Muscle of leg (tissue), 16 donors: ENCODE measurements at places on chromosomes 2 and 18. TPM values are rescaled to one million over a fixed set of nuclear protein-coding genes. Genes with fewer than 3 reads are reported as not detected.
A peak's percentile ranks its signal among the peaks of the same experiment; 100 is the strongest.

- no peak for DNase-seq
Observed at GRCh38 chr18:50196261-50196660, 1.3 kb upstream of the MYO5B start.

DNA sequence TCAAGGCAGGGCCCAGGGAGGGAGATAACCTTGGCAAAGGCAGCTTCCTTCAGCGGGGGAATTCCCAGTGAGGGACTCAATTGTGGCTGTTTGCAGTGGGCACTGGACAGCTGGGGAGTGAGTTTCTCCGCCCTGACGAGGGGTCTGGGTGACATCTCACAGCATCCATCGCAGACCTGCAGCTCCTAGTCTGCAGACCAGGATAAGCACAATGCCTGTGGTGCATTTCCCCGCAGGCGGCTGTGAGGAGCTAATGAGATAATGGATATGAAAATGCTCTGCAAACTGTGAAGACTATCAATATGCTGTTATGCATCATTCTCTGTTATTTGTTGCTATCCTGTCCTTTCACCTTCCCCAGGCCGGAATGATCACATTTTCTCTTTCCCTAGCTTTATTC is 30.0 kb upstream of the CYP1B1 start:
- DNase-seq, result no peak

DNA sequence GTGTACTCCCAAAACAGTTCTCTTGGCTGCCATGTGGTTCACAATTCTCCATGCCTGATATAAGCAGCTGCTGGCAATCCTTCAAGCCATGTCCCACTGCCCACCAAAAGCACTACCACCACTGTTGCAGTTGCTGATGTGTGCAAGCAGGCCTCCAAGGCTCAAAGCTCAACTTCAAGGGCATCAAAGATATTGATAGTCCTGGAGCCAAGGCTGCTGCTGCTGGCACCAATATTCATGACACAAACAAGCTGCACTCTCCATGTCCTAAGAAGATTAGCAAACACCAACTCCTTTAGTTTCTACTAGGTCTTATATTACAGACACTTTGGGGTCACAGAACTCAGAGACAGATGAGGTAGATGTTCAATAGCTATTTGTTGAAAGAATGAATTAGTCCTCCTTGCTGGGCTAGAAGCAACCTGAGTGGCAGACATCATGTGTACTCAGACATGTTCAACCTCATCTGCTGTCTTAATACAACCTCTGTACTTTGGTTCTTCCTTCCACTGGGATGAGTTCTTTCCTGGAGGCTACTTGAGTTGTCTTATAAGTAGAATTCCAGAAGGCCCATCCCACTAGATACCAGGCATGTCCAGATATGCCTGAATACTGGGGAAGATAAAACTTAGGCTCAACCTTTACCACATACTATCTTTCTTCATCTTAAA is 104.5 kb upstream of the UGP2 start:
- DNase-seq, result peak; percentile 51

- no peak for DNase-seq
Observed at GRCh38 chr2:78734221-78734620, 291.3 kb upstream of the REG3G start.

DNA sequence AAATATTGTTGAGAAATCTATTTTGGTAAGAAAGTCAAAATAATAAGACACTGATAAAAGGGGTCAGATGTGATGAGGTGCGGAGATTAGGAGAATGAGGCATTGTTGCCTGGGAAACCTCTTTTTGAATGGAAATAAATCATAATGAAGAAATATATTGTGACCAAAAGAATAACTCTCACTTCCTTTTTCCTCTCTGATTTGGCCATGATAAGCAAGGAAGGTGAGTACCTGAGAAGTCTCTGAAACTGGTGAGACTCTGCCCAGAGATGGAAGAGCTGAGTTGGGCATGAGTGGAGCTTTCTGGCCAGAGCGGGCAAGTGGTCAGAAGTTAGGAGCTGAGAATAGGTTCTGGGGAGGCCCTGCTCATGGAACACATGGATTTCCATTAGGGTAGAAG is 11.8 kb downstream of the LAMA3 start:
- no peak for DNase-seq

DNA sequence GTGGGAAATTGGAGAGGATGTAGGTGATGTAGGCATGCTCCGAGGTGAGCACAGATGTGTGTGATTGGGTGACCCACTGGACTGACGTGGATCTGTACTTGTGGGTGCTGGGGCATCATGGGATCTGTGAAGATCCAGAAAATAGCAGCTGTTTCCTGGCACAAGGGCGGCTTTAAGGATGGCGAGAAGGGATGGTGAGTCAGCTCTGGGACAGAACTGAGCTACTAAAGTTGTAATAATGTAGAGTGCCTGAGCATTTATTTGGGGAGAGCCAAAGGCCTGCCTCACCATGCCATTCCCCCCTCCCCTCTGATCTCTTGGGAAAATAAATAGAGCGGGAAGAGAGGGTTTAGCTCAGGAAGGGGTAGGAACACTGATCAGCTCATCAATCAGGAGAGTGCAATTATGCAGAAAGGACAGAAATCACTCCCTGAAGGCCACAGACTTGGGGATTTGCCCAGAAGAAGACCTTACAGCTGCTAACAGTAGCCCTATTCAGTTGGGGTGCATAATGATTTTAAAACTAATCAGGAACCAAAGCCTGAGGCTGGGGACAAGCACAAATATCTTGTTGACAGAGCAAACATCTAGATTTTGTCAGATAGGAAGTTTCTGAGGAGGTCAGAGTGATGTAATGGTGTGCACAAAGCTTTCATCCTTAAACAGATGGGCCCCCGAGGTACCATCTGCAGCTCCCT is 30.3 kb downstream of the TANC1 start:
- no peak for DNase-seq

- no peak for DNase-seq
Observed at GRCh38 chr2:241804326-241805229, 4.4 kb upstream of the NEU4 start.

- no peak for DNase-seq
Observed at GRCh38 chr2:74003494-74004211, 18.9 kb downstream of the TET3 start.

DNA sequence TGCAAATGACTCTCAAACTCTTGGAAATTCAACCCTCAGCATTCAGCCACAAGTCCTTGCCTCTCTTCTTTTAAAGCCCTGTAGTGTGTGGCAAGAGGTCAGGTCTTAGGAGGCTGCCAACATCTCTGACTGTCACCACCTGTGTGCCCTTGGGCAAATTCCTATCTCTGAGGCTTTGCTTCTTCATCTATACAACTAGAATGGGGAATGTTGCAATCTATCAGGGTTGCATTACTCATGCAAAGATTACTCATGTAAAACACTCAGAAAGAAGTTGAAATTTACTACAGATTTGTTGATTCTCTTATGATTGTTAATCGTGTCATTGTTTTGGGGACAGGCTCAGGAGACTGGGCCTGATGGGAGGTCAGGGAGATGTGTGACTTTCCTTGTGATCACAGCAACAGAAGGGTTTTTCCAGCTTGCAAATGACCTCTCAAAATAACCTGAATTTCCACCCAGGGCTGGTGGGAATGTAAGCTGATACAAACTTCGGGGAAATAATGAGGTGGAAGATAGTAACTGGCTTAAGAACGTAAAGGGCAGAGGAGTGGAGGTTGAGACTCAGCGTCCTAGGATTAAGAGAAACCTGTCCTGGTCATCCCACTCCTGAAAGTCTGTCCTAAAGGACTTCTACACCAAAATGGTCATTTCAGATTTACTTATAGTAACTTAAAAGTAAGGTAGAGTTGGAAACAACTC is 32.1 kb upstream of the SIGLEC15 start:
- no peak for DNase-seq

- DNase-seq, result no peak
Observed at GRCh38 chr18:68722821-68723220, 7.9 kb upstream of the TMX3 start.

- DNase-seq, result peak; percentile 36
Observed at GRCh38 chr18:9354256-9354655, 19.7 kb downstream of the TWSG1 start.

GRCh38 chr2:129793431-129793902 is 186.0 kb upstream of the RAB6C start:
- no peak for DNase-seq

- no peak for DNase-seq
Observed at GRCh38 chr2:241033336-241033987, 35.0 kb downstream of the SNED1 start.

The FBLN7 gene
- total RNA-seq, result 5.1 TPM

The CCDC121 gene
- total RNA-seq, result 6.1 TPM

The ANO7 gene
- total RNA-seq, result 0.35 TPM

The IL1RL1 gene
- total RNA-seq, result 0.31 TPM

The MAL gene
- 2.4 TPM for total RNA-seq
